Right lobe of liver (tissue), 6 donors: ENCODE measurements at places on chromosomes 5 and 9. TPM values are rescaled to one million over a fixed set of nuclear protein-coding genes. Genes with fewer than 3 reads are reported as not detected.

The PCDHGA6 gene
- 0.66 TPM for total RNA-seq

The SNCAIP gene
- 0.65 TPM for total RNA-seq

DNA sequence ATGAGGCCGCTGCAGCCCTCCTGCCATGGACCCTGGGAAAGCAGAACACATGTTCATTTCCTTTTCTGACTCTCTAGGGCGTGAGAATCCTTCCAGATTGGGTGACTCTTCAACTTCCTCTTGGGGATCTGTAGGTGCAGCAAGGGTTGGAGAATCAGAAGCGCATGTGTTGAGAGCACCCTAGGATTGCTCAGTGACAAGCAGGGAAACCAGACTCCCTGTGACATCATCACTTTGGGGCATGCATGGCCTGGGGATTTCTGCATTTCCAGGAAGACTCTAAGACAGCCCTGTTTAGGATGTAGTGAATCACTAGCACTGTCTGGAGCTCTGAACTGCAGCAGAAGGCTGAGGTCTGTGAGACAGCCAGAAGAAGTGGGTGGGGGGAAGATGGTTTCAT lies 15.1 kb upstream of the LCP2 start:
- no peaks in the 10 kb centered on the region for H3K4me1 ChIP-seq
- H3K27ac ChIP-seq: no peak overlapping the region
- no peaks in the 10 kb centered on the region for H3K27me3 ChIP-seq
- H3K4me3 ChIP-seq: no peak overlapping the region
- H3K36me3 ChIP-seq: no peaks in the 10 kb centered on the region
- no peak for DNase-seq

- H3K4me1 ChIP-seq: peaks cover 20% of the 10 kb centered on the region
- no peaks in the 10 kb centered on the region for H3K27me3 ChIP-seq
- H3K27ac ChIP-seq: no peak overlapping the region
Measured at GRCh38 chr5:124726631-124727362, 19.6 kb downstream of the ZNF608 start.
